ENCODE measurements at places on chromosomes 4 and X. TPM values are rescaled to one million over a fixed set of nuclear protein-coding genes. Genes with fewer than 3 reads are reported as not detected.

Gene MAP7D2
- total RNA-seq = 0.36 TPM

- peaks cover 8% of the 10 kb centered on the region for H3K4me1 ChIP-seq
- no peaks in the 10 kb centered on the region for H3K27me3 ChIP-seq
- H3K36me3 ChIP-seq = no peaks in the 10 kb centered on the region
Observed at GRCh38 chr4:143417679-143418403, 81.2 kb downstream of the GAB1 start.

- H3K27ac ChIP-seq = no peak overlapping the region
- H3K4me1 ChIP-seq = no peaks in the 10 kb centered on the region
- no peak overlapping the region for H3K4me3 ChIP-seq
- DNase-seq = no peak
Observed at GRCh38 chrX:76538860-76539259, 111.3 kb downstream of the MAGEE1 start.

- no peaks in the 10 kb centered on the region for H3K36me3 ChIP-seq
- DNase-seq = no peak
- H3K27me3 ChIP-seq = no peaks in the 10 kb centered on the region
- H3K4me1 ChIP-seq = no peaks in the 10 kb centered on the region
- H3K27ac ChIP-seq = no peak overlapping the region
Observed at GRCh38 chr4:185013417-185014125, 4.7 kb upstream of the HELT start.

- no peaks in the 10 kb centered on the region for H3K27me3 ChIP-seq
- no peaks in the 10 kb centered on the region for H3K36me3 ChIP-seq
- peak overlapping the region; percentile 58 for H3K27ac ChIP-seq
- H3K4me3 ChIP-seq = peak overlapping the region; percentile 46
- H3K4me1 ChIP-seq = peaks cover 2% of the 10 kb centered on the region
Observed at GRCh38 chr4:155667568-155668511, 1.2 kb downstream of the GUCY1A1 start.

DNA sequence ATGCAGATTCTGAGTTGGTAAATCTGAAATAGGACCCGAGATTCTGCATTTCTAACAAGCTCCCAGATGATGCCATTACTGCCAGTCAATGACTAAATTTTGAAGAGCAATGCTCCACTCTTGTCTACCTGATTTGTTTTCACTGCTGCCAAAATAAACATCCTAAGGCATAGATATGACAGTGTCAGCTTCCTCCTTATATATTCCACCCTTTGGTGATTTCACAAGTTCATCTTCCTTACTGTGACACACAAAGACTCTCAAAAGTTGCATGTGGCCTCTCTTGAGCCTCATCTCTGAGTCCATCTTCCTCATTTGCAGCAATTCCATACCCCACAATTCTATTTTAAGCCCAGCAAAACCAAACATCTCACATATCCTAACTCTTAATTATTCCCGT lies 110.9 kb downstream of the FBXW7 start:
- H3K27me3 ChIP-seq = no peaks in the 10 kb centered on the region
- DNase-seq = no peak
- H3K4me3 ChIP-seq = no peak overlapping the region
- H3K4me1 ChIP-seq = no peaks in the 10 kb centered on the region
- H3K27ac ChIP-seq = no peak overlapping the region

GRCh38 chrX:72031634-72032033 lies 100.1 kb downstream of the RTL5 start:
- no peaks in the 10 kb centered on the region for H3K27me3 ChIP-seq
- DNase-seq = no peak
- H3K36me3 ChIP-seq = no peaks in the 10 kb centered on the region

DNA sequence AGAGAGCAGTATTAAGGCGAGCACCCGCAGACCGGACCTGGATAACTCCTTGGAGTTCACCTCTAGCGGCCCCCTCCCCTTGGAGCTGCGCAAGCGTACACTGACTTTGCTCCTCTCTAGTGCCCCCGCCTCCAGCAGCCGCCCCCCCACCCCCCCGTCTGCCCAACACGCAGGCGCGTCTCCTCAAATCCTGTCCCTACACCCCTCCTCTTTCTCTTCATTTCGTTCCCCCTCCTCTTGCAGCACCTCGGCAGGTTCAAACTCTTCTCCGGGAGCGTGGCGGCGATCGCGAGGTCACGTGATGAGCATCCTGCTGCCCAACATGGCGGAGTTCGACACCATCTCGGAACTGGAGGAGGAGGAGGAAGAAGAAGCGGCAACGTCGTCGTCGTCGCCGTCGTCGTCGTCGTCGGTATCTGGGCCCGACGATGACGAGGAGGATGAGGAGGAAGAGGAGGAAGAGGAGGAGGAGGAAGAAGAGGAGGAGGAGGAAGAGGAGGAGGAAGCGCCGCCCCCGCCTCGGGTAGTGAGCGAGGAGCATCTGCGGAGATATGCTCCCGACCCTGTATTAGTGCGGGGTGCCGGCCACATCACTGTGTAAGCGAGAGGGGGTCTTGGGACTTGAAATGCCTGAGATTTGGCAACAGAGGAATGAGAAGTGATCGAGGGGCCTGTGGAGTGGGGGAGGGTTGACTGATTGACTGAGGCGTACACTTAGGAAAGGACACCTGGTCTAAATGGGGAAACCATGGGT lies at the start of gene CHIC1:
CHIC1 (plus strand) TSS at position 214 of the 754 bp plus-strand sequence; CDS start at position 302, 88 bp downstream.
- no peaks in the 10 kb centered on the region for H3K36me3 ChIP-seq
- no peaks in the 10 kb centered on the region for H3K4me1 ChIP-seq
- H3K27ac ChIP-seq = peak within 1 kb of the TSS; percentile 67
- H3K4me3 ChIP-seq = peak within 1 kb of the TSS; percentile 42
- DNase-seq = peak; percentile 71

DNA sequence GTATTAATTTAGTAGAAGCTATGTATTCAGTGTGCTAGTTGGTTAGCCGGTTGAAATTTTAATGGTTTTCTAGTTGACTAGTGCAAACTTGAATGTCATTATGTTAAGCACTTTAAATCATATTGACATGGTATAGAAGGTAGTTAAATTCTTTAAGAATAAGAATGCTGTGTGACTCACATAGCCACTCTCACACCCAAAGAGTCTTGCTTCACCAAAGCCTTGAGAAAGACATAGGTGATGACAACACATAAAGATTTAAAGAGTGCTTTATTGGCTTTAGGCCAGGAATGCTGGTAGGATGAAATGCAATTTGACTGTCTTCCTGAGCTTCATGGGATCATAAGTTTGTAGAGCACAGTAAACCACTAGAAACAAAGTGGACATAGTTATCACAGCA lies 85.3 kb downstream of the DCAF8L2 start:
- no peak overlapping the region for H3K27ac ChIP-seq
- no peaks in the 10 kb centered on the region for H3K27me3 ChIP-seq
- H3K4me1 ChIP-seq = no peaks in the 10 kb centered on the region

Measured in aorta (tissue), 5 donors.